Liver (tissue), 10 donors: ENCODE measurements at places on chromosomes 1 and 21. TPM values are rescaled to one million over a fixed set of nuclear protein-coding genes. Genes with fewer than 3 reads are reported as not detected.

The ATP6V1G3 gene
- not detected for total RNA-seq

- peaks cover 8% of the 10 kb centered on the region for H3K4me1 ChIP-seq
- peaks cover 6% of the 10 kb centered on the region for H3K36me3 ChIP-seq
- no peak overlapping the region for H3K4me3 ChIP-seq
- peak; percentile 57 for DNase-seq
- H3K27ac ChIP-seq, result no peak overlapping the region
- no peaks in the 10 kb centered on the region for H3K27me3 ChIP-seq
Measured at GRCh38 chr1:214331827-214332423, 51.0 kb downstream of the SMYD2 start.

DNA sequence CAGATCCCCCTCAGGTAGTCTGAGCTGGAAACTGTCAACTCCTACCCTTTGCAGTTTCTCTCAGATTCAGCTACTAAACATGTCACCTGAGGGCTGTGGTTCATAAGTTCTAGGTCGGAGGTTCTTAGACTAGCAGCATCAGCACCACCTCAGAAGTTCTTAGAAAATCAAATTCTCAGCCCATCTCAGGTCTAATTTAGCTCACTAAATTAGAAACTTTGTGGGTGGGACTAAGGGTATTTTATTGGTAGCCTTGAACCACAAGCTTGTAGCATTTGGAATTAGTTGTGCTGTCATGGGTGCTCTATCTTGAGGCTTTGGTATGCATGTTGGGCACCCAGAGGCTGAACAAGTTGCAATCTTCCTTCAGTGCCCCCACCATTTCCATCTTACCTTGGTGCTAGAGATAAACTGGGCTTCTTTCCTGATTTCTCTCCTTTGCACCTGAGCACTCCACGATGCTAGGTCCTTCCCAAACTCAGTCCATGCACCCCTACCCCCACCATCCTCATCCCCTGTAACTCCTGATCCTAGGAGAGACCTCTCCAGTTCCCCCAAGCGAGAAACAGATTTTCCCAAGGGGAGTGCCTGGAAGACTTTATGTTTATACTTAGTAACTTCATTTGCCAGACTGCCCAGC lies 54.2 kb downstream of the S1PR1 start:
- H3K4me3 ChIP-seq, result no peak overlapping the region
- DNase-seq, result no peak
- H3K27me3 ChIP-seq, result no peaks in the 10 kb centered on the region

DNA sequence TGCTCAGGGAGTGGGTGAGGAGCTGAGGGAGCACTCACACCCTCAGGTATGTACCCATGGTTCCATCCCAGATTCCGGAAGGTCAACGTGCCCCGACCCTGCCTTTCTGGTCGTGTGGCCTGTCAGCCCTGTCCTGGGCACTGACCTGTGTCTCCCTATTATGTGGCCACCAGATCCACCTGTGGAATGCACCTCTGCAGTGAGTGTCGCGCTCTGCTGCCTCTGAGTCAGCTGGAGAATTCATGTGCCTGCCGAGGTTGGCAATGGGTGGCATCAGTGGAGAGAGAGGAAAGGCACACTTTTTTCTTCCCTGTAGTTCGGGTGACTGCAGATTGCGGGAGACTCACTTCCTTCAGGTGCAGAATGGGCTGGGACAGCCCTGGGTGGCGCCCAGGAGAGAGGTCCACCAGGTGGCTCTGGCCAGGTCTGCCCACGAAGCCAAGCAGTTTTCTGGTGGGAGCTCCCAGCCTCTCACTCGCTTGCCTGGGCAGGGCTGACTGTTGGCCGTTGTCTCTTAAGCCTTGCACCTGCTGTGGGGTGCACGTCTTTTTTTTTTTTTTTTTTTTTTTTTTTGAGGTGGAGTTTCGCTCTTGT lies 176.1 kb upstream of the TMEM51 start:
- no peaks in the 10 kb centered on the region for H3K4me1 ChIP-seq
- DNase-seq, result no peak
- no peak overlapping the region for H3K27ac ChIP-seq
- no peaks in the 10 kb centered on the region for H3K27me3 ChIP-seq
- no peak overlapping the region for H3K4me3 ChIP-seq

DNA sequence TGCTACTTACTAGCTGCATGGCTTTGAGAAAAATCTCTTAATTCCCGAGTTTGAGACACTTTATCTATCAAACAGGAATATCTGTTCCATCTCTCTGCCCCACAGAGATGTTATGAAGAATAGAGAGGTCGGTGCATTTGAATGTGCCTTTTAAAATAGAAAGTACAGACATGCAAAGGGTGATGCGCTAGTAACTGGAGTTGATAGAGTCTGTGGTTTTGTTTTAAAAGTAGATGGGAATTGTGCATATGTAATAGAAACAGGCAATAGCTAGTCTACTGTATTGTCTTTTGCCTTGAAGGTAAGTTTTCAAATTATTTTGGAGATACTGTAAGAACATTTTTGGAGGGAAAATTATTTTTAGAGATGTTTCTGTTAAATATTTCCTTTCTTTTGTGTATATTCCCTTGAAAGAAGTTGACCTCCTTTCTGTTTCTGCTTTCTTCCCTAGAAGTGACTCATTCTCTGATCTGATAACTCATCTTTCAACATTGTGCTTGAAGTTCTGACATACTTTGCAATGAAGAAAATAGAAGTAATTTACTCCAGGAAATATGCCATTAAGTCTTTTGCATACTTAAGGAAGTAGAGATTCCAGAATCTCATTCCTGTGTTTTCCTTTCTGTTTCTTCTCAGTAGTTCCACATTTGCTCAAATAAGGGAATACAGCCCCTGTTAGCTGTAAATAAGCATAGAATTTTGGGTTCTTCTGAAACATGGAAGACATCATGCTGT lies 151.6 kb downstream of the SDCCAG8 start:
- no peak overlapping the region for H3K27ac ChIP-seq
- H3K27me3 ChIP-seq, result no peaks in the 10 kb centered on the region
- H3K4me3 ChIP-seq, result no peak overlapping the region
- peaks cover 2% of the 10 kb centered on the region for H3K36me3 ChIP-seq

The HOOK1 gene
- 24.7 TPM for total RNA-seq

DNA sequence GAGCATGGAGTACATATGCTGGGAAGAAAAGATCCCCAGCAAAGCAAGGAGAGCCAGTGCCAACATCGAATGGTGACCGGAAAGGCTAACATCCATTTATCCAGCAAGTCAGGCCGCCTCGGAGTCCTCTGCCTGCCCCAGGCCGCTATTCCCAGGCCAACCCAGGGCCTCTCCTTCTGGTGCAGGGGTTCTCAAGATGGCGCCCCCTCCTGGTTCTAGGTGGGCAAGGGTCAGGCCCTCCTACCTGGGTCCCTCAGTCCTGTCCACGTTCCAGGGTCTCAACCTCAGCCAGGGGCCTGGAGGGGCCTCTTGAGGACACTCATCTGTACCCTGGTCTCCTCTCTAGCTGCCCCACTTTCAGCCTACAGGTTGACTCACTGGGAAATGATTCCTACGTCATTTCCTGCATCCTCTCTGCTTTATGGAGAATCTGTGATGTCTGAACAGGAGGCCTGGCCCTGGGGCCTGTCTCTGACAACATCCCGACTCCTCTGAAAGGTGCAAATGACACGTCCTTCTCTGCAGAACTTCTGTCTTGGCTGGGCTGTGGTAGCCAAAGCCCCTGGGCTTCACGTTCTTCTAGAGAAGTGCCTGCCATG lies 145.3 kb downstream of the PSMG1 start:
- no peak for DNase-seq
- H3K4me1 ChIP-seq, result peaks cover 6% of the 10 kb centered on the region
- H3K27ac ChIP-seq, result no peak overlapping the region
- no peak overlapping the region for H3K4me3 ChIP-seq
- H3K36me3 ChIP-seq, result no peaks in the 10 kb centered on the region

- no peaks in the 10 kb centered on the region for H3K27me3 ChIP-seq
- no peaks in the 10 kb centered on the region for H3K4me1 ChIP-seq
- no peaks in the 10 kb centered on the region for H3K36me3 ChIP-seq
- H3K4me3 ChIP-seq, result no peak overlapping the region
Measured at GRCh38 chr1:118188411-118188810, 3.4 kb upstream of the SPAG17 start.

- peak; percentile 70 for DNase-seq
- peak overlapping the region; percentile 14 for H3K27ac ChIP-seq
- no peaks in the 10 kb centered on the region for H3K27me3 ChIP-seq
Measured at GRCh38 chr1:182601416-182601786, 2.8 kb downstream of the RGS16 start.

DNA sequence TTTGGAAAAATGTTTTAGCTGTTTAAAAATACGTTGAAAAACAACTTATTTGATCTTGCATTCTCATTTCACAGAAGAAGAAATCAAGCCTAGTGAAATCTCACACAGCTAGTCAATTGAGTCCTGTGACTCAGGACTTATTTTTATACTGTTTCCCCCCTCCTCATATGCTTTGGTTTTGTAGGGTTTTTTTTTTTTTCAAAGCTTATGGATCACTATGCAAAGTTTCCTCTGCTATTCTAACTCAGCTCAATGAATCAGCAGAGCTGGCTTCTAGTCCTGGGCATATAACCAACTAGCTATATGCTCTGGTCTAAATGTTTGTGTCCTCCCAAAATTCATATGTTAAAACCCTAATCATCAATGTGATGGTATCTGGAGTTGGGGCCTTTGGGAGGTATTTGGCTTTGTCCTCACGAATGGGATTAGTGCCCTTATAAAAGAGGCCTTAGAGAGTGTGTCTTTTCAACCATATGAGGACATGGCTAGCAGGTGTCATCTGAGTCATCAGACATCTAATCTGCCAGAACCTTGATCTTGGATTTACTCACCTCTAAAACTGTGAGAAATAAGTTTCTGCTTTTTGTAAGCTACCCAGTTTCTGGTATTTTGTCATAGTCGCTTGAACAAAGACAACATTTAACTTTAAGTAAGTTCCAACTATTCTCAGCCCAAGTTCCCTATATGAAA lies 317.2 kb upstream of the C1orf87 start:
- DNase-seq, result no peak
- no peaks in the 10 kb centered on the region for H3K36me3 ChIP-seq
- H3K27me3 ChIP-seq, result no peaks in the 10 kb centered on the region

DNA sequence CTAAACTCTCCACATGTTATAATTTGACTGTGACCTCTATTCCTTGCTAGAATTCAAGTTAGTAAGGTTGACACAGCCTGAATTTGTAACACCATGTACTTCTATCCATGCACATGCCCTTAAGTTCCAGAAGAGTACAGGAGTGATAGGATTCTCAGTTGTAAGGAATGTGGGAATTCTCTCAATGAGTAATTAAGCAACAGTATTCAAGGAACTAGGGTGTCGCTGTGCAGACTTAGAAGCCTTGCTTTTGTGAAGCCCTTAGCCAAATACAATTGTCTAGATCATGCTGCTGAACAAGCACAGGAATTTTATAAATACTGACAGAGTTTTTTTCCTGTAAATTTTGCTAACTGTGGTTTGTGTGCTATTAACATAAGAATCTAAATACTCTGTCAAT lies 276.3 kb upstream of the PTBP2 start:
- H3K27ac ChIP-seq, result no peak overlapping the region
- H3K27me3 ChIP-seq, result no peaks in the 10 kb centered on the region
- H3K4me3 ChIP-seq, result no peak overlapping the region
- H3K36me3 ChIP-seq, result no peaks in the 10 kb centered on the region
- DNase-seq, result no peak
- H3K4me1 ChIP-seq, result no peaks in the 10 kb centered on the region
